ENCODE measurements at places on chromosomes 6 and 20. TPM values are rescaled to one million over a fixed set of nuclear protein-coding genes. Genes with fewer than 3 reads are reported as not detected.

Gene PPP1R3G
- 2.6 TPM for polyA plus RNA-seq

DNA sequence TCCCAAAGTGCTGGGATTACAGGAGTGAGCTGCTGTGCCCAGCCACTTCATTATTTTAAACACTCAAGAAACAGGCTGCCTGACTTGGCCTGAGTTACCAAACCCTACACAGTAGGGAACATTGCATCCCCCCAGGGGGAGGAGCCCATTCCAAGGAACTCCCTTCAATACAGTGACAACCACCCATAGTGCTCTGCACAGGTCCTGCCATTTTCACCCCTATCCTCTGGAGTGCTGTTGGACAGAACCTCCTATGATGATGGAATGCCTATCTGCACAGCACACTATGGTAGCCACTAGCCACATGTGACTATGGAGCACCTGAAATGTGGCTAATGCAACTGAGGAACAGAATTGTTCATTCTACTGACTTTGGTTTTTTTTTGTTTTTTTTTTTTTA, 11.7 kb downstream of the ACOT8 start:
- DNase-seq: no peak

DNA sequence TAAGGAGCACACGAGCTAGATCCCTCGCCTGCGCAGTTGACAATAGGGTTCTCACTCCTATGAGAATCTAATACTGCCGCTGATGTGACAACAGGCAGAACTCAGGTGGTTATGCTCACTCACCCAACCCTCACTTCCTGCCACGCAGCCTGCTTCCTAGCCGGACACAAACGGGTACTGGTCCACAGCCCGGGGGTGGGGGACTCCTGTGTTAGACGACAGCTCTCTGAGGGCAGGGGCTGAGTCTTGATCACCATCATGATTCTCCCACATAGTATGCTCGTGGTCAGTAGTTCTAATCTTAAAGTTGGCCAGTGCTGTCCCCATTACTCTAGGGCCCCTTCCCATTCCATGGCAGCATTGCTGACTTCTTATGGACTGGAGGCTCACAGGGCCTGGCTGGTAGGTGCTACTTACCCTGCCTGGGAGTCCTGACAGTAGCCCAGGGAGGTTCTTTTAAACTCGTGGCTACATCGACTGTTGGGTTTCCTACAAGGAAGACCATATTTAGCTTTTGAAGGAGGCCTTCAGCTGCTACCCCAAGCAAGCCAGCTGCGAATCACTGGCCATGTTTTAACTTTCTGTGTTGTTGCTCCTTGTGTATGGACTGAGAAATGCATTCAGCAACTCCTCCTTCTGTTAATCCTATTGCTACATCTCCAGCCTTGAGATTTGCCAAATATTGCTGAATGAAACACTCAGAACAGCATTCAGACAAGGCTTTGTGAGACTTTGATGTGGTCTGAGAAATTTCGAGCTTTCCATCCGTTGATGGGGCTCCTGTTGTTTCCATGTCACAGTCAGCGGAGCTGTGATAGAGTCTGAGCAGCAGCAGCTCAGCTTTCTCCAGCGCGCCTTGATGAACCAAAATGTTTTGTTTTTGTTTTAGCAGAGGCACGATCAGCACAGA, 300.3 kb downstream of the NRN1 start:
- no peak for DNase-seq

Gene CST2
- not detected for polyA plus RNA-seq

Gene JPH2
- polyA plus RNA-seq: 1.6 TPM

Gene PCMTD2
- 217 TPM for polyA plus RNA-seq

- DNase-seq: peak; percentile 73
These were observed 86.5 kb downstream of the LYRM4 start for GRCh38 chr6:5174244-5174643.

- DNase-seq: no peak
These were observed 289.9 kb downstream of the CD109 start for GRCh38 chr6:73985891-73986290.

DNA sequence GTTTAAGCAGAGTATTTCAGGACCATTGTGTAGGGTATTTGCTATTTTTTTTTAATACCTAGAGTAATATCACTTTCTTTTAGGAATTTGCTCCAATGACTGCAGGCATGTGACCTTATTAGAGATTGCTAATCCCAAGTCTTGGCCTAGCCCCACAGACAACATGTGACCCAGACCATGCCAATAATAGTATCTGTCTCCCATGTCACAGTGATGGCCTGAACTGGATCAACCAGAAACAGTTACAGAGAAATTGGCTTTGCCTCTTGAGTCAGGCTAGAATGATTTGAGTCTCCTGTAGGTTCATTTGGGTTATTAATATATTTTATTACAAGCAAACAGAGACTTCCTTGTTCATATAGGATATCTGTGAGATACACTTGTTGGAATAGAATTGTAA, 116.8 kb downstream of the DNAH8 start:
- DNase-seq: no peak

GRCh38 chr6:9638861-9639260, 776.0 kb downstream of the TFAP2A start:
- no peak for DNase-seq

DNA sequence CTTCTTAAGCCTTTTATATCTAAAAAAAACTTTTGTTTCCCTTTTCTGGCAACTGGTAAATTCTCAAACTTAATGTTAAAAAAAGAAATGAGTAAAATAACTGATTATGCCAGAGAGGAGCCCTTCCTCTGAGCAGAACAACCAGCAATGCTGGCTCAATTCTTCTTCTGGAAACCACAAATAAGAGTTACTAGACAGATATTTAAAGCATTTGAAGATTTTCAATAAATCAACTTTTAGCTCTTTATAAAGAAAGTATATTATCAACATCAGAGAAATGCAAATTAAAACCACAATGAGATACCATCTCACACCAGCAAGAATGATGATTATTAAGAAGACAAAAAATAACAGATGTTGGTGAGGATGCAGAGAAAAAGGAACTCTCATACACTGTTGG, 61.1 kb upstream of the TCF21 start:
- DNase-seq: no peak

- DNase-seq: peak; percentile 69
These were observed 55.9 kb upstream of the RREB1 start for GRCh38 chr6:7051780-7052442.

Gene CYP39A1
- 8.1 TPM for polyA plus RNA-seq

DNA sequence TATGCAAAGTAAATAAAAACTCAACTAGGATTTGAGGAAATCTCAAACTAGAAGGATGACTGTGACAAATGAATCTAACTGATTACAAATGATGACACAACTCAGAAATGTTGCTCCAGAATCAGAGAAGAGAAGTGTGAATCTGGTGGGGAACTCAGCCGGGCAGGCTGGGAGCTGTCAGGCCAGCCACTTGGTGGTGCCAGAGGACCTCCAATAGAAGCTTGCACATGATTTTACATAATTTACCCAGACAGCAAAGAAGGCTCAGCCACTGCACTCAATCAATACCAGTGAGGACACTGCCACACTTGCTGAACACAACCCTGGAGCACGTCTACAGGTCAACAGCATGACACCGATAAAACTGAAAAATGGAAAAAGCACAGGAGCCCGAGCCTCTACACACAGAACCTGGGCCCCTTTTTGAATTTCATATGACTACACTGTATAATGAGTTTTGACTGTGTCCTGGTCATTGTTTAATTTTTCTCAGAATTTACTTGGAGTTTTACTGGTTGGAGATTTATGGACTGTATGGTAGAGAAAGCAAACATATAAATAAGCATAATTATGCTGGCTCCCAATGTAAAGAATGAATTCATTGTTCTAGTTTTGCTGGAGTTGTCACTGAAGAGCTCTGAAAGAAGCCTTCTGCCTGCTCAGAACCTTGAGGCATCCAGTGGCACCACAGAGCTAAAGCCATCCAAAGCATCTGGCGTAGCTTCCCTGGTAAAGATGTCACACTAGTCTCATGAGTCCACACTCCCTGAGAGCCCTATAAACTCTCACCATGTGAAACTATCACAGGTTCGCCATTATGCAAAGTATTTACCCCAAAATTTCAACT, 296.5 kb downstream of the THBS2 start:
- peak; percentile 57 for DNase-seq

DNA sequence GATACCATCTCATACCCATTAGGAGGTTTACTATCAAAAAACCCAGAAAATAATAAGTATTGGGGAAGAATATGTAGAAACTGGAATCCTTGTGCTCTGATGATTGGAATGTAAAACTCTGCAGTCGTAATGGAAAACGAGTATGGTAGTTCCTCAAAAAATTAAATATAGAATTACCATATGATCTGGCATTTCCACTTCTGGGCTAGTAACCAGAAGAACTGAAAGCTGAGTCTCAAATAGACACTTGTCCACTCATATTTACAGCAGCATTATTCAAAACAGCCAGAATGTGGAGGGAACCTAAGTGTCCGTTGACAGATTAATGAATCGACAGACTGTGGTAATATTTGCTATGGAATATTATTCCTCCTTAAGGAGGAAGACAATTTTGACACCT, 44.3 kb downstream of the FOXC1 start:
- DNase-seq: no peak
